ENCODE measurements at places on chromosomes 13 and 19. TPM values are rescaled to one million over a fixed set of nuclear protein-coding genes. Genes with fewer than 3 reads are reported as not detected.

KLF1 gene
- not detected for total RNA-seq

RPS15 gene
- total RNA-seq, result 4,639 TPM

LRRC8E gene
- 3.5 TPM for total RNA-seq

LGALS7 gene
- not detected for total RNA-seq

C19orf85 gene
- not detected for total RNA-seq

SLC6A16 gene
- not detected for total RNA-seq

GPR12 gene
- total RNA-seq, result not detected

LGI4 gene
- total RNA-seq, result not detected

ZDHHC20 gene
- 43.4 TPM for total RNA-seq

SAFB2 gene
- total RNA-seq, result 9.6 TPM

CEBPA gene
- total RNA-seq, result 0.80 TPM

NXNL1 gene
- not detected for total RNA-seq

BST2 gene
- total RNA-seq, result 6.7 TPM

CEACAM7 gene
- not detected for total RNA-seq

CALR gene
- total RNA-seq, result 1,873 TPM

ZNF730 gene
- total RNA-seq, result 1.8 TPM

SMAD9 gene
- total RNA-seq, result 3.4 TPM
